ENCODE measurements at places on chromosomes 16 and 17. TPM values are rescaled to one million over a fixed set of nuclear protein-coding genes. Genes with fewer than 3 reads are reported as not detected.

Gene CES1
- total RNA-seq: not detected

Gene KCTD13
- total RNA-seq: 9.8 TPM

DNA sequence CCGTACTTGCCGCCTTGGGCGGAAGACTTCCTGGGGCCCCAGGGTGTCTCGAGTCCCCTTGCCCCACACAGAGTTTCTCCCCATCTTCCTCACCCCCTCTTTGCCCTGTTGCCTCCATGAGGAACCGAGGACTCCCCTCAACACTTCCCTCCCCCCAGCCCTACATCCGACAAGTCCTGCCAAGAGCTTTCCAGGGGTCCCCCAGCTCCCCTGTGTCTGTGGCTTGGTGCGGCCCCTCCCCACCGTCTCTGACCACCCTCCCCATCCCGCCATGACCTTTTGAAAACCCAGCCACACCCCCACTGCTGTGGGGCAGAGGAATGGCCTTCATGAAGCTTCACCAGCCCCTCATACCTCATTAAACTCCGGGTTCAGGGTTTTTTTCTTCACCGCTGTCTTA is 11.4 kb downstream of the SCGB1C2 start:
- no peak for DNase-seq

- DNase-seq: no peak
Measured at GRCh38 chr17:8359769-8360168, 16.7 kb downstream of the KRABD2 start.

All from Caki2 (cell line).